ENCODE measurements at places on chromosomes 12 and 14.

- no peak for DNase-seq
Observed at GRCh38 chr12:119989361-119989730, 310 bp downstream of the BICDL1 start.

DNA sequence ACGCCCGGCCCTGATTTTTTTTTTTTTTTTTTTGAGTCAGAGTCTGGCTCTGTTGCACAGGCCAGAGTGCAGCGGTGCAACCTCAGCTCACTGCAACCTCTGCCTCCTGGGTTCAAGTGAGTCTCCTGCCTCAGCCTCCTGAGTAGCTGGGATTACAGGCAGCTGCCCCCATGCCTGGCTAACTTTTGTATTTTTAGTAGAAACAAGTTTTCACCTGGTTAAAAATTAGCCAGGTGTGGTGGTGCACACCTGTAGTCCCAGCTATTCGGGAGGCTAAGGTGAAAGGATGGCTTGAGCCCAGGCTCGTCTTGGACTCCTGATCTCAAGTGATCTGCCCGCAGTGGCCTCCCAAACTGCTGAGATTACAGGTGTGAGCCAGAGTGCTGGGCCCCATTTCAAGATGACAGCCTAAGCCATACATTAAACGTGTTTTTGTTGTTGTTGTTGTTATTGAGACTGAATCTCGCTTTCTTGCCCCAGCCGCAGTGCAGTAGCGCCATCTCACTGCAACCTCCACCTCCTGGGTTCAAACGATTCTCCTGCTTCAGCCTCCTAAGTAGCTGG lies 42.7 kb upstream of the EAPP start:
- no peak for DNase-seq

GRCh38 chr14:37650356-37651037 lies 55.1 kb downstream of the TTC6 start:
- DNase-seq = no peak

GRCh38 chr14:68551045-68551683 lies 241.7 kb downstream of the ZFP36L1 start:
- no peak for DNase-seq

- no peak for DNase-seq
Observed at GRCh38 chr14:79101388-79101787, 931.2 kb downstream of the NRXN3 start.

DNA sequence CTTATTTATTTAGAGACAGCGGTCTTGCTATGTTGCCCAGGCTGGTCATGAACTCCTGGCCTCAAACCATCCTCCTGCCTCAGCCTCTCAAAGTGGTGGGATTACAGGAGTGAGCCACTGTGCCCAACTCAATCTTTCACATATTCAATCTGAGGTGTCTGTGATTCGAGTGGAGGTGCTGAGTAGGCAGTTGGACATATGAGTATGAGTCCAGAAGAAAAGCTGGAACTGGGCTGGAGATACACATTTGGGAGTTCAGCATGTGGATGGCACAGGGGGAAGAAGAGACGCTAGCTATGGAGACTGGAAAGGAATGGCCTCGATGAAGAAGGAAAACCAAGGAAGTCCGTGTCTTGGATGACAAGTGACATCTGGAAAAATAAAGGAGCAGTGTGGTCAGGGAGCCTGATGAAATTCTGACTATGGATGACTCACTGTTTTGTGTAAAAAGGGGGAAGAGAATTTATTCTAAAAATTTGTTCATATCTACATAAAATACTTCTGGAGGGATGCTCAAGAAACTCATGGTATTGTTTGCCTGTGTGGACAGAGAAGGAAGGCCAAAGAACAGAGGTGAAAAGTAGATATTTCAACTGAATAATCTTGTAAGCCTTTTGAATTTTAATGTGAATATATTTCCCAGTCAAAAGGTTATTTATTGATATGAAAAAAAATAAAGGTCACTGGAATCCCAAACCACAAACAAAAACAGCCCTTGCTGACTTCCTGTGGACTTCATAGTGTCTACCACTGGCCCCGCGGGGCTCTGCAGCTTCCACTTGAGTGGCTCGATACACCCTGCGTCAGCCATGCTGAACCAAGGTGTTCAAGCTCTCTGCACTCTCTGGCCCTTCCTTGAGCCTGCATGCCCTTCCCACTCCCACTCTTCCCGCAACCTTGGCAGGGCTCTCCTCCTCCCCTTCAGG lies 8.9 kb upstream of the LTA4H start:
- no peak for DNase-seq

DNA sequence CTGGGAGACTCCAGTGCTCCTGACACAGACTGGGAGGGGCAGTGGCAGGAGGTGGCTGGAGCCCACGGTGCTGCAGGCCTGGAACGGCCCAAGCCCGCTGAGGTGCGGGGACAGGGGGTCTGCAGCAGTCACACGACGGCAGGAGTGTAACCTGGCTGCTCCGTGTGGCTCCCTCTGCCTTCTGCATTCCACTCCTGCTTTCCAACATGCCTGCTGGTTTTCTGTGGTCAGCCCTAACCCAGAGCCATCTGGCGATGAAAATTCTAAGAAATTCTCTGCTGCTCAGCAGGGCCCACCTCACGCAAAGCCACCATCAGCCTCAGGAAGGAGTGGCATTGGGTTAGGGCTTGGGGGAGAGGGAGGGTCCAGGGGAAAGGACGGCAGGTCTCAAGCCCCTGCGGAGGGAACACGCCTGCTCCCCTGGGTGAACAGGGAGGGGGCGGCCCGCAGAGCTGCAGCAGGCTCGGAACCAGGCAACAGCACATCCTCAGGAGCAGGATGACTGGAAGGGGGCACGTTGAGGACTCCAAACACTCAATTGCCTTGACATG lies 5.0 kb upstream of the FBRSL1 start:
- no peak for DNase-seq

- DNase-seq = no peak
Observed at GRCh38 chr14:75840911-75841310, 140.9 kb downstream of the TGFB3 start.

DNA sequence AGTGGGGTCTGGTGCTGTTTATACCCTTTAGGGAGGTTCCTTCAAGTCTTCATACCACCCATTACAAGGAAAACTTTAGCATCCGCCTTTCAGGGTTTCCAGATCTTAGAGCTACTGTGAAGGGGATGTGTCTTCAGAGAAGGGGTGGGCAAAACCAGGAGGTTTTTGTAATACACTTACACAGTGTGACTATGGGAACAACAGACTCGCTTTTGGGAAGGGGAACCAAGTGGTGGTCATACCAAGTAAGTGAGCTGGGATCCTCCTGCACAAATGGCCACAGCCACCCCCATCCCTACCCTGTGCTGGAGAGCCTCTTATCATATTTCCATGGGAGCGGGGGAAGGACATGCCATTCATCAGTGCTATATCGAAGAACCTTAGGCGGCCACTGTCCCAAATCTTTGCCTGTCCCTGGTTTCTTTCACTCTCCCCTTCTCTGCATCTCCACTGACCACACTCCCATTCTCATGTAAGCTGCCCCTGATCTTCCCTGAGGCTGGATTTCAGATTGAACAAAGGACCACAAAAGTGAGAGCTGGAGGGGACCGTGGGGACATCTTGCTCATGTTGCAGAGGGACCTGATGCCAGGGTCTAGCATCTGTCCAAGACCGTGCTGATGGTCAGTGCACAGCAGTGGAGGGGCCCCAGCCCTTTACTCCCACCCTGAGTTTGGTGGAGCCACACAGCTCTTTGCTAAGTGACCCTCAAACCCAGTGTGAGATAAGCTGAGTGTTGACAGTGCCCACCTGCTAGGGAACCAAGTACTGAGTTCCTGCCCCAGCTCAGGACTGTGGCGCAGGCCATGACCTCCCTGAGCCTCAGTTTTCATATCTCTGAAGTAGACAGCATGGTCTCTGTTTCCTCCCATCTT lies 51.4 kb downstream of the DAD1 start:
- DNase-seq = no peak

- peak; percentile 9 for DNase-seq
Observed at GRCh38 chr12:62123721-62124203, 136.4 kb upstream of the USP15 start.

DNA sequence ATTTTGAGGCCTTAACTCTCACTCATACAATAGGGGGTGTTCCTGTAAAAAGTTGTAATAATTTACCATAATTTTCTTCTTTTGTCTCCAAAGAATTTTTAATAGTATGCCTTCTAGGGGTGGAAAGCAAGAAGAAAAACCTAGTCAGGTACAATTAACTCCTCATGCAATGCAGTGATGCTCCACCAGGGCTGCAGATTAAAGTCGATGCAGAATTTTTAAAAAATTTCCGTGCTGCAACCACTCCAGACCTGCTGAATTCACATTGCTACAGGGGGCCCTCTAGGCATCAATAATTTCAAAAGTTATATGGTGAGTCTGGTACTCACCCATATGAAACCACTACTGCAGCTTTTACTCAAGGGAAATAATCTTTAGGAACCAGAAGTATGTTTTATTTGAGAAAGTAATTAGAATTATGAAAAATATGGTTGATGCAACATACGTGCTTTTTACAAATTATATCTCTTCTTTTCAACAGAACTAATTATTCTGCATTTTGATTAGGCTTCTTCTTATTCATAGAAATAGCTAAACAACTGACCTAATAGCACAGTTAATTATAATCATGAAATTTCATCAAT lies 353.2 kb downstream of the BCAT1 start:
- DNase-seq = no peak

GRCh38 chr12:42167711-42168110 lies 23.0 kb upstream of the GXYLT1 start:
- DNase-seq = no peak

DNA sequence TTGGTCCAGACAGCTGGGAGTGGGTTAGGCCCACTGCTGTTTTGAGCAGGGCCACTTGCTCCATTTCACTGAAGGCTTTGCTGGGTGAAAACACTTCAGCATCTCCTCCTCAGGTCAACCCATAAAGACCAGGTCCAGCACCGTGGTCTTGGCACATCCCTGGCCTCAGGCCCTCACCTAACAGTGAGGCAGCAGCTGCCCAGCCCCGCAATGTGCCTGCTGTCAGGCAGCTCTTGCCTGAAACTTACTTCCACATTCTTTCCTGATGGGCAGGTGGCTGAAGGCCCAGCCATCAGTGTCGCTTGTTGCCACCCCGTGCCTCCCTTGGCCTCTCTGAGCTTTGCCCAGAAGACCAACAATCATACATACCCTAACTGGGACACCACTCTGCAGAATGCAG lies 54.4 kb downstream of the ANAPC7 start:
- DNase-seq = no peak

DNA sequence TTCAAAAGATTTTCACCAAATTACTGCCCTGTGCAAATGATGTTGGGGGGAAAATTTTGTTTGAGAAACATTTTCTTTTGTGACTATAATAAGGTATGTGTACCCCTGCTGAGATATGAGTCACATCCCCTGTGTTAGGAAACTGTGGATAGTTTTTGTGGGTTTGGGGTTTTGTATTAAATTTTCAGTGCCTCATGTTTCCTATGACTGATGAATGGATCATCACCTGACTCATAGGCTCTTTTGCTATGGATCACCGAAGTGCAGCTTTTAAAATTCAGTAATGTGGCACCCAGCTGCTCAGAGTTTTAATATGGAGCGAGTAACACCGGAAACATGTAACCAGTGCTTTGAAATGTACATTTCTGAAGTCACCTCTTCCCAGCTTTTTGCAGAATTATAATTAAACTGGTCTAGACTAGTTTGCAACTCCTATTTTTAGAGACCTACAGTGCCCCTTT lies 167.4 kb upstream of the HMGA2 start:
- no peak for DNase-seq

- DNase-seq = no peak
Observed at GRCh38 chr14:97010491-97011160, 213.4 kb downstream of the VRK1 start.

GRCh38 chr12:79127271-79127751 lies 262.7 kb downstream of the SYT1 start:
- no peak for DNase-seq
